ENCODE measurements at places on chromosomes 7 and 10.

- DNase-seq: no peak
Measured at GRCh38 chr7:114937446-114937845, 15.6 kb downstream of the MDFIC start.

DNA sequence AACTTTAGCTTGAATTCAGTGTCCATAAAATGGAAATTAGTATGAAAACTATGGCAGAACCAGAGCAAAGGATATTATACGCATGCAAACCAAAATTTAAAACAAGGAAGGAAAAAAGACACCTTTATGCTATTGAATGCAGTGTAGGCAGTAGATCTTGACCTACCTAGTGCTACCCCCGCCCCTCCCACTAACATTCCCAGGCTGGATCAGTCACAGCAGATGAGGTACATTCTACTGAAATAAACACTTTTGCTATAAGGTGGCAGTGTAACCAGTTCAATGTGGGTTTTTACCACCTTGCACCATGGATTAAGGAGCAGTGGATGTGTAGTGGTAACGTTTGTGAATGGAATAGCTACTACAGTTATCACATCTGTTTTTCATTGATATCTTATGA lies 27.9 kb downstream of the SRI start:
- DNase-seq: no peak

DNA sequence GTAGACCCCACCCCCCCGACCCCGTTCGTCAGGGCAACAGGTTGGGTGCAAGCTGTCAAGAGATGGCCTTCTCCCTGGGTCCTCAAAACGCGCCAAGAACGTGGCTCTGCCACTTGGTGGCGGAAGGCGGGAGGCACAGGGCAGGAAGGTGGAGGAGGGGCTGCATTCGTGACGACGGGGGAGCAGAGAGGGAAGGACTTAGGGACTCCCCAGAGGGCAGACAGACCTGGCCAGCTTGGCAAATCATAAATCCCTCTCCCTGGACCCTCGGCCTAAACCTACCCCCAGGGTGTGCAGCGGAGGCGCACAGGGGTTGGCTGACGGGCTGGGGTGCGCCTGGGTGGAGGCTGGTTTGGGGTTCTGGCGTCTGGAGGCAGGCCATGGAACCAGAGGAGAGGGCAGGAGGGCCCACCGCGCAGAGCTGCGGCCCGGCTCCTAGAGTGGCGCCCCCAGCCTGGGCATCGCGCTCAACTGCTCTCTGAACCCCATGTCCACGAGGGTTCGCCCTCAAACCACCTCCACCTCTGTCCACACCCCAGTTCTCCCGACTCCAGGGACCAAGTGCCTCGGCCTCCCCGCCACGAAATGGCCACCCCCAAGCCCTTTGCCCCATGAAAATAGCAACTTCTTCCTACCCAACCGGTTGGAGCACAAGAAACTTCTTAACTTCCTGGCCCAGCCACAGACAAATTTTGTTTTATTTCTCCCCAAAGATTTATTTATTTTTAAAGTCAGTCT lies 10.8 kb upstream of the GATA3 start:
- no peak for DNase-seq

DNA sequence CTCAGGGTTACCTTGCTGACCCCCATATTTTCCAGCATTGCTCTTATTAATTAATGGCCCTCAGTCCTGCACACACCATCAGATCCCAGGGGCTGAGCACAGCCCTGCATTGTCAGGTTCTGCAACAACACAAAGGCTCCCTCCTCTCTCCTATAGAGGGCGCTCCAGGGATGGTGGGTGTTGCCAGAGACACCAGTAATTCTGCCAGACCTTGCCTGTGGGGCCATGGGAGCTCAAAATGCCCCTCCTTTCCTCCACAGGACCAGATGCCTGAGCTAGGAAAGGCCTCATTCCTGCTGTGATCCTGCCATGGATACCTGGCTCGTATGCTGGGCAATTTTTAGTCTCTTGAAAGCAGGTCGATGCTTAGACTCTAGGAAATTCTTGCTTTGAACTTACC lies 42.8 kb upstream of the PRSS58 start:
- DNase-seq: no peak

DNA sequence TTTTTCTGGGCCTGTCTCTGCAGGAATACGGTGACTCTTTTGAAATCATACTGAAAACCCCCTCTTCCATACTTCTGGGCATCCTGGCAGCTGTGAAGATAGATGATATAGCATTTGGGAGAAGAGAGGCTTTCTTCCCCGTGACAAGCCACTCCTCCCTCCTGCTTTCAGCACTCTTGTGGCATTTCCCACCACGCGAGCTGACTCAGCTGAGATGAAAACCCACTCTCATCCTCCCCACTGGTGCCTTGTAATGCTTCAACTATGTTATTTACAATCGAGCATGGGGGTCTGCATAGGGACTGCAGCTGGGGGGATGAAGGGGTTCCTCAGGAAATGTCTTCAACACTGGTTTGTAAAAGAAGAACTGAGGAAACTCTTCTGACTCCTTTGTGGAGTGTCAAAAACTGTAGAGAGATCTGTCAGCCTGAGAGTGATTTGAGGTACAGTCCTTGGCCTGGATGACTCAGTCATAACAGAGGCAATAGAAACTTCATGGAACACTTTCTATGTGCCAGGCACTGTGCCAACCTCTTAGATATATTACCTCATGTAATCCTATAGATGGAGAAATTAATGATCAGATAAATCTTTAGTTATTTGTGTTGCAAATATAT lies 1.7 kb upstream of the TBATA start:
- peak; percentile 31 for DNase-seq

DNA sequence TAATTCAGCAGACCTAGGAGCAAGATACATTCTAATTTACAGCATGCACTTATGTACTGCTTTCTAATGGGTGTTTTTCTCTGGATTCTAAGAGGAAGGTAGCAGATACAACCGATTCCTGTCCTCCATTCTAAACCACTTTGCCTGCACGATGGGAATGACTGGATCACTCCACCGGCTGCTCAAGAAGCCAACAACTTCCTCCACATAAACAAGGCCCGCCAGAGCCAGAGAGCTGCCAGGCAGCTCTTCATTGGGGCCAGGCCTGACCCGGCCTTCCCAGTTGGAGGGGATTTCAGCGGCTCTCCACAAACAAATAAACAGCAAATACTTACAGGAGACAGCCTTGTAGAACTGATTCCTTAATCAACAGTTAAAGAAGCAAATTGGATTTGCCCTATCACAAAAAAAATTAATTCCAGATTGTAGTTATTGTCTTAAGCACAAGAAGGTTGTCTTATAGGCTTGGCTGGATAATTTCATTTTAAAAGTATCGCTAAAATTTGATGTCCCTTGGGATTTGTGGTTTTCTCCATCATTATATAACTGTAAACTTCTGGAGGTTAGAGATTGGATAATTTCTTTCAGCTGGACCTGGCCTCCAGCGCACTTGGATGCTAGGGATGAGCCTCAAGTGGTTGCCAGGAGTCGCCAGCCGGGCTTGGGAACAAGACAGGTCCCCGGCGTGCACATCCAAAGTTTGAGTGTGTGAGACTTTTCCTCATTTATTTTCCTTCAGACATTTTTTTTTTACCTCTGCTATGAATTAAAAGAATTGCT lies 20.9 kb downstream of the EBF3 start:
- no peak for DNase-seq

GRCh38 chr10:100586959-100587358 lies 51.2 kb downstream of the HIF1AN start:
- DNase-seq: no peak

DNA sequence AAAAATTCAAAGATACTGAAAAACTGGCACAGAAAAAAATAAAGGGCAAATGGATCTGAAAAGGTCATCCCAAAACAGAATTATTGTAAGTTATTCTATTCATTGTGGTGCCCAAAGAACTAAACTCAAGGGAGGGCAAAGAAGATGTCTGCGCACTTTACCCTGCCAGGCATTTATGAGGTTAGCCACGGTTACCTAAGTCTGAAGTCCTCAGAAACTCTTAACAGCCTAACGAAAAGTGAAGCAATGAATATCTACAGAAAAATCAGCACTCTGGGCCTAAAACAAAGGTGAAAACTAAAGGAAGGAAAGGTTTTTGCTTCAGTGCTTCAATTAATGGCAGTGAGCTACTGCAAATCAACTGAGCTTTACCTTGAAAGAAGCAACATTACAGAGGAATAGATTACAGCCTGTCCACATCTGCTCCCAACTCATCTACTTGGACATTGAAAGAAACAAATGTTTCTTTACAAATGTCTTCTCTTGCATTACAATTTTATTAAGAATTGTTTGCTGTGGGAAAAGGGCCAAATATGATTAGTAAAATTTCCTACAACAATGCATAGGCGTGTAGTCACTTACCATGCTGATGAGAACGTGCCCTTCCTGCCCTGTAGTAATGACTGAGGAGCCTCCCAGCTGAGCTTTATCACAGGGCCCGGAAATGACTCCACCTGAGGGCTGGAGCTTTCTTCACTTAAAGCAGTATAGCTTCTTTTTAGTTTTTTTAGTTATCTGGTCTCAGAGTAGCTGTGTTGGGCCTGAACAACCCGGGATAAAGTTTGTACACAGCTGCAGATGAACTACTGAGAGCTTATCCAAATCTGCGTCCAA lies at the start of gene TUBAL3:
TUBAL3 (minus strand) TSS at position 621 of the 834 bp plus-strand sequence; CDS start at position 585, 36 bp downstream.
- no peak for DNase-seq

DNA sequence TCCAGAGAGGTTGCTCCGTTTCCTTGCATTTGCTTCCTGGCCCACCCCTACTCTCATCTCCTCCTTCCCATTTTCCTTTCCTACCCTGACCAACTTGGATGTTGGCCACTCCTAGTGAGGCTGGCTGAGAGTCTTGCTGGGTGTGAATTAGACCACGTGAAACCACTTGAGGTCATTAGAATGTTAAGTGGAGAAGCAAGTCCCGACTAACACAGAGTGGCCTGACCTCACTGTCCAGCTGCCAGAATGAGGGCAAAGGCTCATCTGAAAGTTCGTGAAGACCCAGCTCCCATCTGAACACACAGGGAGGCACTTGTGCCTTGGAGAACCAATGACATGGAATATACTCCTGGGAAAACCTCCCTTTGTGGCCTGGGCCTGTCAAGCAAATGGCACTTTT lies 80.8 kb downstream of the WDR11 start:
- DNase-seq: no peak

DNA sequence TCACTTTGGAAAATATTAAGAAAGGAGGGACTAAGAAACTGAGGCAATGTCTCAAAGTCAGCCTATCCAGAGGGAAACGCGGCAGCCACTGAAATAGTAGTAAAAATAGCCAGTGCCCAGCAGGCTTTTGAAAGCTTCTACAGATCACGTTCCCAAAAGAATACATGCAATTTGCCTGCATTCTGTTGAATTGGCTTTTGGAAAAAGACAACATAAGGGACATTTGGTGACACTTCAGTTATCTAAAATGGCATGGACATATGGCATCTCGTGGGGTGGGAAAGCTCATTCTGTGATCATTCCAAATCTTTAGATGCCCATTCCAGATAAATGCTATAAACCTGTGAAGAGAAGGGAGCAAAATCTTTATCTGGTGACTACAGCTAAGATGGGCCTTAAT lies 82.8 kb upstream of the PDE1C start:
- DNase-seq: no peak

DNA sequence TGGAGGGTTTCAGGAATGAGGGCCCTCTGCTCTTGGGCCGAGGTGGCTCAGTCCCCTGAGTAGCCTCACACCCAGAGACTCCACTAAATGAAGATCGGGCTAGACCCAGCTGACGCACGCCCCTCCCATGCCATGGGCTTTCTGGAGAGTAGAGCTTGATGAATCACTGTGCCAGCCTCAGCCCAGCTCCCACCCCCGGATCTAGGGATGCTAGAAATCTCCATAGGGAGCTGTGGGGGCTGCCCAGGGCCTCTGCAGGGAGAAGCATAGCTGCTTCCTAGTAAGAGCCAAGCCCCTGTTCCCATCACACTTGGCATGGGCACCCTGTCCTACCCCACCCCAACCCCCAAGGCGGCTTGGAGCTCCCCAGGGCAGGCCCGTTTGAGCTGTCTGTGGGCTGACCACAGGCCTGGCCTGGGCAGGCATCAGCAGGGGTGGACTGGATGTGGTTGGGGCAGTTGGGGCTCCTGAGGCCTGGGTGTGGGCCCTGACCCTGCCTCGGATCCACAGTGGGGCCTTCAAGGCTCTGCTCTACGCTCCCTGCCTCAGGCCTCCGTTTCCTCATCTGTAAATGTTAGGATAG lies 121.2 kb downstream of the ZMIZ1 start:
- no peak for DNase-seq

DNA sequence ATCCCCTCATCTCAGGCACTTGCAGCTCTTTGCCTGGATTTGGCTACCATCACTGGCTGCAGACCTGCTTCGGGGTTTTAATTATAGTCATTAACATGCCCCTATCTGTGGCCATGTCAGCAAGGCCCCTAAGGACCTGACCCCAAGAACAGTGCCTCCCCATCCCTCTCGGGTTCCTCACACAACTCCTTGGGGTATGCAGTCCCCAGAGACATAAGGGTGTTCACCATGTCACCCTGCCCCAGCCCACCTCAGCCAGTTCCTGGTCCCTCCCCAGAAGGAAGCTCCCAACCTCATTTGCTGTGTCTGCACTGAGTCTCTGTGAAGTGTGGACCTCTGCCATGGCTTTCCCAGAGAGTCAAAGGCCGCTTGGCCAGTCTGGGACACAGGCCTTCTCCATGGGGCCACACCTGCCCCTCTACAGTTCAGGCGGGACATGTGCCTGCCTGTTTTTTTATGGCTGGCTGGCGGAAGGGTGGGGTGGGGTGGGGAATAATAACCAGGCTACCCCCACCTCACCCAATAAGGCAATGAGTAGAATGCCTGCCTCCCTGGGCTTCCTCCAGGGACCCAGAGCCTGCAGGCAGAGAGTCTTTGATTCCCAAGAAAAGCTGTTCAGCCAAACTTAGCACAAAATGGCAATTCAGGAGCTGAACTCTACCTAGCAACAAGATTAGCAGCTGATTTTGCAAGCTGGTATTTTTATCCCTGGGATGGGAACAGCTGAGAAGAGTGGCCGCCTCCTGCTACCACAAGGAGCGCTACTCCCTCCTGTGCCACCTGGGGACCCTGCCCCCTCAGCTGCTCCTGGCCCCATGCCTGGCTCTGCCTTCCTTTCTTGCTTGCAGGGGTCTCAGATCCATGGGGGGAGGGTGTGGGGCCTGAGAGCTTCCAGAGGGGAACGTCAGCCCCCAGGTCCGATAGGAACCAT lies 23.7 kb upstream of the CAMK2B start:
- no peak for DNase-seq

GRCh38 chr7:128398841-128399135 lies 11.0 kb downstream of the IMPDH1 start:
- DNase-seq: no peak

GRCh38 chr10:31819391-31819820 lies 109.2 kb downstream of the ARHGAP12 start:
- peak; percentile 12 for DNase-seq

DNA sequence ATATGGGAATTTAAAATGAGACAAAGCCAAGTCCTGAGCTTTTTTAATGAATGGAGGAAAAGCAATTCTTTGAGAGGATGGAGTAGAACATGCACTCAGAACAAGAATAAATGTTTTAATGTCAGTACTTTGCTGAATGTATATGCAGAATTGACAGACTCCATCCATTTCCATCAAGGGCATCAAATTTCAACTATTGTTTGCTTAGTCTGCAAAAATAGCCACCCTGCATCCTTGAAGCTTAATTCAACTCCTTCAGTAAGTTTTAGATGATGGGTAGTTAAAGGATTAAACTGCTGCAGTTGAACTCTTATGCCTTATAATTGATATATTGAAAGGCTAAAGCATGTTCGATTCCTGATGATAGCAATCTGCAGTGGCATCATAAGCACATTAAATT lies 99.7 kb upstream of the IFRD1 start:
- DNase-seq: no peak

- no peak for DNase-seq
Measured at GRCh38 chr7:122268101-122268500, 36.4 kb downstream of the FEZF1 start.

All from skeletal muscle cell (primary cell).